ENCODE measurements at places on chromosomes 2 and 18.

DNA sequence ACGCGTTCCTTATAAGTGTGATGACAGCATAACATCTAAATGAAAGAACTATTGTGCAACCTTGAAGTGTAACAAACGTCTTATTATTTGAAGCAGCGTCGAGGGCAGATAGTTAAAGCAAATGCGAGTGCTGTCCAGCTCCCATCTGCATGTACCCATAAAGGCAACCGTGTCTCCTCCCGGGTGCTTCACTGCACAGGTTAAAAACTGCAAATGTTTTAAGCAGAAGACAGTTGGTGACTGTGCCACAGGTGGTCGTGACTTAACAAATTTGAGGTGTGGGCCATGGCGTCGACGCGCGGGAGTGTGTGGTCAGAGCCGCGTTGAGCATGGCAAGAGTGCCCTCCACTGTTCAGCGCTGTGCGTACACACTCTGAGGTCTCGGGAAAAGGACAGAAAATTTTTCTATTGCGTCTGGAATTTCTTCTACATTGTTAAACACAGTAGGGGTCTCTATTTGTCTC lies 6.4 kb downstream of the SALL3 start:
- peak; percentile 7 for DNase-seq

DNA sequence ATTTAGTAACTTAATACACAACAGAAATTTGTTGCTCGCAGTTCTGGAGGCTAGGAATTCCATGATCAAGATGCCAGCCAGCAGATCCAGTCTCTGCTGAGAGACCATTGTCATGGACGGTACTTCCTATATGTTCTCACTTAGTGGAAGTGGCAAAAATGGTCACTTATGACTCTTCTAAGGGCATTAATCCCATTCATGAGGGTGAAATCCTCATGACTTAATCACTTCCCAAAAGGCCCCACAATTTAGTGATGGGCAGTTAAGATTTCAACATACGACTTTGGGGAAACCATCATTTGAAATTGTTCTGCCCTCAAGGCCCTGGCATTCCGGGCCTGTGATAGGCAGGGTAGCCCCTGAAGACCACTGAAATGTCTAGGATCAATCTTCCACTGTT lies 23.0 kb downstream of the BZW1 start:
- no peak for DNase-seq

GRCh38 chr2:210606001-210606400 lies 49.6 kb downstream of the CPS1 start:
- DNase-seq, result no peak

GRCh38 chr18:11134940-11135339 lies 14.4 kb downstream of the PIEZO2 start:
- no peak for DNase-seq

DNA sequence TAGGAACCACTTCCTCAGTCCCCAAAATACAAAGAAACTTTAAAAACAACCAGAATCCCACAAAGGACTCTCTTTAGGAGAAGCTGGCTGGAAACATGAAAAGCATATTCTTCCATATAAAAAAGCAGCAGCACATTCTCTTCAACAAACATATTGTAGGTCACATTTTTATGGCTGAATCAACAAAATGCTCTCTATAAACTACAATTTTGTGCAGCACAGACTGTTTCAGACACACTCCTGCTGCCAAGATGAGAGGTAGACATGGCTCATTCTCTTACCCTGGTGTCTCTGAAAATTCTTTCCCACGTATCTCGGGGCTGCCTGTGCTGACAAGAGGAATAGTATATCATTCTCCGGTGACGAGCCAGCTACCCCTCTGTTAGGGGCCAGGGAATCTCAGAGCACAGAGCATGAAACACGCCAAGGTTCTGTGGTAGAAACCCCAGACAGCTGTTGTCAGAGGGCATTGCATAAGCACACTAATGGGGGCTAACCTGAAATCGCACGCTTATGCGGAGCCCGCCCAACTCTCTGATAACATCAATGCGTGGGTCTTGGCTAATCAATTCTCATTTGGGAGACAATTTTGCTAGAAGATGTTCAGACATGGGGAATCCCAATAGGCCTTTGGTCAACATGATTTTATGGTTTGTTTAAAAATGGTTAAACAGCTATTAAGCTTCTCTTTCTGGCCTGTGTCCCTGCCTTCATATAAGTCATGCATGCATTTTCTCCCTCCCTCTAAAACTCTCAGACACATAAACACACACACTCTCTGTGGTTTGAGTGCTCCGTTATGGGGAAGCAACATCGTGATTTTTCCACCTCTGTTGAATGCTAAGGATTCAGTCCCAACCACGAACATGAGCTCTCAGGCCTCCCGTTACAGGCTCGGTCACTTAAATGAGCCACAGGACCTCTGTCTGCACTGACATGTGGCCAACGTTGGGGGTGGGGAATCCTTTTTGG lies 177.5 kb downstream of the INO80D start:
- no peak for DNase-seq

DNA sequence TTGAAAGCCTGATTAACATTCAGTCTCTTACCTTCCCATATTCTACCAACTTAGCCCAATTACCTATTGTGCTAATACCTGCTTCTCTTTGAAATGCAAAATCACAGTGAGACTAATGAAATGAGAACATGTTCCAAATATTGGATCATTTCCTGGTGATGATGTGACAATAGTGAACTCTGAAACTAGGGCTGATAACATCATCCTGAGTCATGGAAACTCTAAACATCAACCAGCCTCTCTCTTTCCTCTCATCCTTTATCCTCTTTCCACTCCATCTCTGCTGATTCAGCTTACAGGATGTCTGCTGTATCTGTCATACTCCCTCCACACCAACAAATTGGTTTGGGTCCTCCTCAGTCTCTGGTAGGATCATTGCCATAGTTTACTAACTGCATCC lies 98.8 kb upstream of the NCKAP5 start:
- DNase-seq, result peak; percentile 90

GRCh38 chr18:13271302-13271911 lies 52.8 kb downstream of the LDLRAD4 start:
- no peak for DNase-seq

- DNase-seq, result no peak
These were observed 27.2 kb downstream of the KIF1A start for GRCh38 chr2:240792629-240793312.

- DNase-seq, result no peak
These were observed 98.2 kb upstream of the ASAP2 start for GRCh38 chr2:9108210-9108967.

DNA sequence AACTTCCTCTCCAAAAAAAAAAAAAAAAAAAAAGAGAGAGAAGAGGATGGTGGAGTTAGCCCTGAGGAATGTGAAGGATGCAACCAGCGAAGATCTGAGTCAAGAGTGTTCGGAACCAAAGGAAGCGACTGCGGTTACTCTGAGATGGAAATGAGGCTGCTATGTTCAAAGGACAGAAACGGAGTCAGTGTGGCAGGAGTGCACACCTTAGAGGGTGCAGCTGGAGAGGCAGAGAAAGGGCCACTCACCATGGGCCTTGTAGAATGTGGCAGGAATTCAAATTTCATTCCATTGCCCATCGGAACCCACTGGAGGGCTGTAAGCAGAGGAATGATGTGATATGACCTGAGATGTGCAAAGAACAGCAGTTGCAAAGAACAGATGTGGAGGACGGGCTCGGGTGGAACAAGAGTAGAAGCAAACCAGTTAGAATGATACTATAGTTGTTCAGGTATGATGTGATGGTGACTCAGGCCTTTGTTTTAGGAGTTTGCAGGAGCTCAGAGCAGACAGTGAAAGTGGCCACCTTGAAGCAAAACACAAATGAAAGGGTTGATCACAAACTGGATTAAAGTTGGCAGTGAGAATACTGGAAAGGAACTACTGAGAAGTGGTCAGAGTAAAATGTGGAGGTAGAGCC lies 22.6 kb downstream of the ITGA6 start:
- DNase-seq, result peak; percentile 58

GRCh38 chr18:32301976-32302743 lies 112.3 kb downstream of the MEP1B start:
- peak; percentile 82 for DNase-seq

GRCh38 chr2:226098861-226099745 lies 699.6 kb downstream of the NYAP2 start:
- DNase-seq, result no peak

GRCh38 chr2:144624451-144624850 lies 104.5 kb upstream of the ZEB2 start:
- no peak for DNase-seq

DNA sequence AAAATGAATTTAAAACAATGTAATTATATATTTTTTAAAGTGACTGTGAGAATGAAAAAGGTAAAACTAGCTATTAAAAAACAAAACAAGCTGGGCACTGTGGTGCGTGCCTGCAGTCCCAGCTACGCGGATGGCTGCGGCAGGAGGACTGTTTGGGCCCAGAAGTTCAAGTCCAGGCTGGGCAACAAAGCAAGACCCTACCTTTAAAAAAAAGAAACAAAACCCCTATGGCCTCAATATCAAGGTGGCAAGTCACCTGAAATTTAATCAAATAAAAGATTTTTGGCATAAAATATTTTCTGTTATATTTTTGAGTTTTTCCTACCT lies 46.9 kb upstream of the STRN start:
- DNase-seq, result no peak

- peak; percentile 54 for DNase-seq
These were observed 55.2 kb downstream of the RASGRP3 start for GRCh38 chr2:33531549-33532059.

GRCh38 chr2:64943387-64944150 lies 45.6 kb upstream of the SLC1A4 start:
- peak; percentile 30 for DNase-seq

- DNase-seq, result no peak
These were observed 3.0 kb upstream of the STK17B start for GRCh38 chr2:196174404-196174803.

DNA sequence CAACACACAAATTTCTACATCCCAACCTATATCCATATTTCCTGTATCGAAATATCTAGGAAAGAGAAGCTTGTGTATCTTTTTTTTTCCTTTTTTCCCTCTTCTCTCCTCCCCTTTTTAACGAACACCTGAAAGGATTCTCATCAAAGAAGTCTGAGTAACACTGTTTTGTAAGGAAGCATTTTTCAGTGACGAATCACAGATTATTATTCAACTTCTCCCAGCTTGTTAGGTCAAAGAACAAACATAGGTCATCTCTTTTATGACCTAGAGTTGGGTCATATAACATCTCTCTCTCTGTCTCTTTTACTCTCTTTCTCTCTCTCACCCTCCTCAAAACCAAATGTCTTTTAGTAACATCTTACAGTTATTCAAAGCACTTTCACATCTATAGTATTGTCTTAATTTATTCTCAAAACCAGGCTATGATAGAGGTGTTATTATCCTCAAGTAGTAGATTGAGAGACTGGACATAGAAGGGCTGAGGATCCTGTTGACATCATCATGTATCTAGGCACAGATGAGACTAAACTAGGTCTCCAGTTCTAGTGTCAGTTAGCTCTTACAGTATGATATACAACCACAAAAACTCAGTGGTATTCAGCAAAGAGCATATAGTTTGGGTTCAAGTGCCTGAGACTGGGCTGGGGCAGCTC lies 80.1 kb upstream of the SPOPL start:
- DNase-seq, result peak; percentile 33

DNA sequence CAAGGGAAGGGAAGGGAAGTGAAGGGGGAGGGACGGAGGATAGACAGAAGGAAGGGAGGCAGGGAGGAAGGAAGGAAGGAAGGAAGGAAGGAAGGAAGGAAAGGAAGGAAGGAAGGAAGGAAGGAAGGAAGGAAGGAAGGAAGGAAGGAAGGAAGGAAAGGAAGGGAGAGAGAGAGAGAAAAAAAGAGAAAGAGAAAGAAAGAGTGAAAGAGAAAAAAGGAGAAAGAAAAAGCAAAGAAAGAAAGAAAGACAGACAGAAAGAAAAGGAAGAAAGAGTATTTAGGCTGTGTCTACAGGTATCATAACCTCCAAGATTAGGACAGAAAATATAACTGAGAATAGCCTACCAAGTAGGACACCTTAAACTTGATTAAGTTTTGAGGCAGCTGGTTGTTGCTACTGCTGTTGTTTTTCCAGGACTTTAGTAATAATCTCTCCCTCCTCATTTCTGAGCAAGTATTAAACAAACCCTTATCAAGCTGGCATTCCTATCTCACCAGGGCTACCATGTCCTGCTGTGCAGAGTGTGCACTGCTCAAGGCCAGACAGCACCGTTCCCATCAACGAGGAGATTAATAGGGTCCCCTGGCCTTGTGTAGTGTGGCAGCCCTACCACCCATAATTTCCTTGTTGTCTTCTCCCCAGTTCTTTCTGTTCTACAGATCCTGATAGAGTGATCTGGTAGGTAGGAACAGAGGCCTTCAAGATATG lies 90.5 kb upstream of the FHL2 start:
- DNase-seq, result peak; percentile 43

GRCh38 chr2:202122980-202123720 lies 50.1 kb downstream of the KIAA2012 start:
- DNase-seq, result no peak

DNA sequence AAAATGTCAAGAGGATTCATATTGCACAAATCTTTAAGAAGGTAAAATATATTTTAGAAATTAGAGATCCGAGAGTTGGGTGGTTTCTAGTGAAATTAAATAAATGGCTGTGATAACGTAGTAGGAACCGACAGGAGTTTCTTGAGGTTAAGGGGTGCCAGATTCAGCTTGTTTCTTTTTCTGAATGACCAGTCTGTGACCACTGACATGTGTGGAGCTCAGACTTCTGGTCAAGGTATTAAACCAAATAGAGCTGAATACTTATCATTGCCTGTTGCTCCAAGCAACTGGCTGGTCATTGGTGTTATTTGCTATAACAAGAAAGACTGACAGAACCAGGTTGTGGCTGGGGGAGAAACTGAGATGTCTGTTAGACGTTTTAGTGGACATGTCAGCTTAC lies 408.2 kb upstream of the HS6ST1 start:
- no peak for DNase-seq

DNA sequence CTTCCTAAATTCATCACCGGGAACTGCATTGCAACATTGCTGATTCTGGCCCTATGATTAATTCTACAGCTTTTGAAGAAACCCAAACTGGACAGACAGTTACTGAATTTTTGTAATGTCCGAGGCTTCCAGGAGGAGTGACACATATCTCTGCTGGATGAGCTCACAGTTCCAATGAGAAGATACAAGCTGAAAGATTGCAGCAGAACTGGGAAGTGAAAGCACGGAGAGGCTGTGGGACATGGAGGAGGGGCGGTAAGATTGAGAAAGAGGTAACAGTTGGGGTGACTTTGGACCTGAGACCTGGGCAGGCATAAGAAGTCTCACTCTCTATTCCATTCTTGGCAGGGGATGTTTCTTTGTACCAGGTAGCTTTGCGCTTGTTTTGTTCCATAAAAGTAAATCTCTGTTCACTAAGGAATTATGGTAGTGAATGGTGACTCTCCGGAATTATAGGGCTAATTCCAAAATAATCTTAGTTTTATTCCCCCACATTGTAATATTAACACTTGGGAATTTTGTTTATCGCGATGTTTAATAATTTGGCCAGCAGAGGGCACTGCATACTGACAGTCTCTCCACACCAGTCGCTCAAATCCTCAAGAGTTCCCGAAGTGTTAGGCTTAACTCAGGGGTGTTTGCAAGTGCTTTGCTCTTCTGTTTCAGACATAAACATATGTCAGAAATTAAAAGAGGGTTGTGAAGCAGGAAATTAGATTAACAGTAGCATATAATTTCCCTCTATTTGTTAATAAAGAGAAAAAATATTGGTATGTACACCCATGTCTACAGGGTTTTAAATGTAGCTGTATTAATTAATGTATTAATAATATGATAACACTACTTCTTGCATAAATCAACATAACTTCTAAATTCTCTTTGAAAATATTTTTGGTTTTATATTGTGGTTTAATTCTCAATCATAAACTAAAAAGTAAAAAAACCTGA lies 201.4 kb downstream of the SOCS6 start:
- DNase-seq, result peak; percentile 46
